ENCODE measurements at places on chromosomes 12 and 14.

- no peak for DNase-seq
Measured at GRCh38 chr12:69120354-69120753, 119.0 kb upstream of the CPSF6 start.

- DNase-seq, result peak; percentile 89
Measured at GRCh38 chr12:121391619-121392324, 8.1 kb upstream of the RNF34 start.

- DNase-seq, result no peak
Measured at GRCh38 chr14:101010835-101011234, 107.3 kb upstream of the RTL1 start.

DNA sequence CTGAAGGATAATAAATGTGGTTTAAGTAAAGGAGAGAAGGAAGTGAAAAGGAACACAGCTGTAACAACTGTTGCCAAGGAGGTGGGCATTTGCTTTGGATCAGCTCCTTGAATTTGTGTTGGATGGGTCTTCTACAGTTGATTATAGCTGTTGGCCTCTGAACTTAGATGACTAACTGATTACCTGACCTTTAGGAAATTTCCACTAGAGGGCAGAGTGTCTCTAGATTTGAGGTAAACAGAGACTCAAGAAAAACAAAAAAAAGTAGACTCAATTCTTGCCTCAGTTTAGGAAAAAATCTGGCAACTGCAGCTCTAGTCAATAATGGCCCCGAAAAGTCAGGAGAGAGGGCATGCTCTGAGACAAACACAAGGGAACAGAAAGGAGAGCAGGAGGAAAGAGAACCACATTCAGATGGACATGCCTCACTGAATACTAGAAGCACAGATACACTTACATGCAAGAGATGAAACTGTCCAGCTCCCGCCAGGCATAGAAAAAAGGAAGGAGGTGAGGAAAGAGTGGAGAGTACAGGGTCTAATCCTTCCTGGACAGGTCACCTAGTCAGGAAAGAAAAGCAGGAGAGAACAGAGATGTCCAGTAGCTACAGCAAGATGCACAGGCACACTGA is 20.6 kb downstream of the COX14 start:
- DNase-seq, result peak; percentile 69

DNA sequence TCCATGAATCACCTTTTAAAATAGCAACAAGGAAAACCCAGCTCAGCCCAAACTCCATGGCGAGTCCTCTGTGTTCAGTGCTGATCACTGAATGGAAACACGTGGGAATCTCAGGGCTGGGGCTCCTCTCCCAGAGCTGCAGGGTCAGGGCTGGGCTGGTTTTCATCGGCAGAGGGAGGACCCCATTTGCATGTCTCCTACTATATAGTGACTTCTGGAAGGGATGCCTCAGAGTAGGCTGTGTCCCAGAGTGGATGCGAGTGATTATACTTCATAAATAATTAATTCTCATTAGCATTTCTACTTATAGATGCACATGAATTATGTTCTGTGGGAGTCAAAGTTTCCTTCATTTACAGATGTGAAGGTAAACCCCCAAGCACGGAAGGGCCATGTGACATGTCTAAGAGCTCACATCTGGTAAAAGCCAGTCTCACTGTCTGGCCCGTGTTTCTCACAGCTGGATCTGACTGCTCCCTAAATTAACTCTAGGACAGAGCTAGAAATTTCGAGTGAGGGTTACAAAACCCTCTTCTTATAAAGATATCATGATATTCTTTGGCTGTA is 685.0 kb downstream of the TMEM121 start:
- no peak for DNase-seq

GRCh38 chr14:51638071-51638944 is 13.4 kb upstream of the FRMD6 start:
- DNase-seq, result peak; percentile 94

DNA sequence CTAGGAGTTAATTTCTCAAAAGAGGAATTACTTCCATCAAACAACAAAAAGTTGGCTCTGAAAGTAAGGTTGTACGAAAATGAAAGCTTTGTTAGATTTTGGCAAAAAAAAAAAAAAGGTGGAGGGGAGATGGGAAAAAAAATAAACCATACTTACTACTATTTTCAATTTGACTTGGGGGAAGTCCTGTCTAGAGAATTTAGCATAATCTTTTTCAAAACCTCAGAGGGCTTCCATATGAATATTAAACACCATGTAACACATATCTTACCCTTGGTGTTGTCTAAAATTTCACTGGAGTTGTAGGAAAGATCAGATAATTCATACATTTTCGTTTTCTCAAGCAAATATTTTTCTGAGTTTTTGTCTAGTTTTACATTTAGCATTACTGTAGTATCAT is 17.5 kb downstream of the GRIP1 start:
- DNase-seq, result no peak

GRCh38 chr12:104643093-104643818 is 186.5 kb downstream of the CHST11 start:
- no peak for DNase-seq

DNA sequence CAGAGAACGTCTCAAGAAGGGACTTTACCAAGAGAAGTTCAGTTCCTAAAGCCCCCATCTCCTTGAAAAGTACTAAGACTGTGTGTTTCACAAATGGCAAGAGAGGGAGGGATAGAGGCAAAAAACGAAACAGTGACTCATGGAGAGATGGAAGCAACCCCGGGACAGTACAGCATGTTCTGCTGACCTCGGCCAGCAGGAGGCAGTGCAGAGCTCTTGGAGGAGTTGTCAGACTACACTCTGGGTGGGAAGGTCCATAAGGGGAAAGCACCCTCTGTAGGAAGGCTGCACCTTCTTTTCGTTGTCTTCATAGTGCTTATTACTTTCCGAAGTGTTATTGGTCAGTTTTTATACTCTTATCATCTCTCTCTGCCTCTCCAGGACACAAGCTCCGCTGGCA is 525.2 kb upstream of the CCDC196 start:
- peak; percentile 35 for DNase-seq

DNA sequence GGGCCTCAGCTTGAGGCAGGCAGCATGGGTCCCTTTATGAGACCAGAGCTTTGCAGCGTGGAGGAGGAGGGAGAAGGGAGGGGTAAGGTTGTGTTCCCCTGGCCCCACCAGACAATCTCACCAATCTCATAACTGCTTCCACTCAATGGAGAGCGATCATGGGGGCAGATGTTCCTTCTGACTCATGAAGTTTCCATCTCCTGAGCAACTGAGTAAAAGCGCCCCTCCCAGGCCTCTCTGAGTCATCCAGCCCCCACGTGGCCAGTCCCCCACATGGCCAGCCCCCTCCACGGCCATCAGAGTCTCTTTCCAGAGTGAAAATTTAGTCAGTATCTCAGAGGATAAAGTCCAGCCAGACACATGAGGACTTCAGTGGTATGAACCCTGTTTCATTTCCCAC is 39.2 kb upstream of the PLXNC1 start:
- peak; percentile 38 for DNase-seq

GRCh38 chr14:106786697-106787096 is 1260.3 kb downstream of the TMEM121 start:
- DNase-seq, result no peak

GRCh38 chr12:52977170-52977569 is 28.3 kb downstream of the KRT18 start:
- DNase-seq, result no peak

- DNase-seq, result no peak
Measured at GRCh38 chr14:68015356-68016254, 196.0 kb downstream of the RAD51B start.

DNA sequence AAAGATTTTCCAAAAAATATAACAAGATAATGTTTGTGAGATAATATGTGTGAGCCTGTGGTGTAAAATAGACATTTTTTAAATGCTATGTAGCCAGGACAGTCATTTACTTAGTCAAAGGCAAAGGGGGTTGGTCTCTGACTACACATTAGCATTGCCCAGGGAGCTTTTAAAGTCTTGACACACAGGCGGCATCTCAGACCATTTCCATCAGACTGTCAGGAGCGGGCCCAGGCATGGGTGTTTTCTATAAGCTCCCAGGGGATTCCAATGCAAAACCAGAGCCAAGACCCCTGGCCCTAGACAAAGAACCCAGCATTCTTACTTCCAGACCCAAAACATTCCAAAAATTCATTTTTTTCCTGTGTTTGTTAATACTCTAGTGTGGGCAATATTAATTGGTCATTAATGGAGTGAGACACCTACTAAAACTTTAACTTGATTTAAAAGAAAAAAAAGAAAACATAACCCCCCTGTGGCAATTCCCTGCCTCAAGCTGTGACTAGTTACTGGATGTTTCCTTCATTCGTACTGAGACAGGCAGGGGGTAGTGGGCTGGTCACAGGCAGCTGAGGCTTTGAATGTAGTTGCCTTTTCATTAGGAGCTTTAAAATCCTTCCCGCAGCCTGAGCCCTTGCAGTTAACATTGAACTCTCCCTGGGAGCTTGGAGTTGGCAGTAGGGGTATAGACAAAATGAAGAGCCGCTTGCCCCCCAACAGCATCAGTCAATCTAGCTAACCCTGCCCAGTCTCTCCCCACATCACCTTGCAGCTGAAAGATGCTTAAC is 103.7 kb downstream of the CMKLR1 start:
- no peak for DNase-seq

GRCh38 chr12:119603767-119604166 is 10.2 kb downstream of the TMEM233 start:
- no peak for DNase-seq

DNA sequence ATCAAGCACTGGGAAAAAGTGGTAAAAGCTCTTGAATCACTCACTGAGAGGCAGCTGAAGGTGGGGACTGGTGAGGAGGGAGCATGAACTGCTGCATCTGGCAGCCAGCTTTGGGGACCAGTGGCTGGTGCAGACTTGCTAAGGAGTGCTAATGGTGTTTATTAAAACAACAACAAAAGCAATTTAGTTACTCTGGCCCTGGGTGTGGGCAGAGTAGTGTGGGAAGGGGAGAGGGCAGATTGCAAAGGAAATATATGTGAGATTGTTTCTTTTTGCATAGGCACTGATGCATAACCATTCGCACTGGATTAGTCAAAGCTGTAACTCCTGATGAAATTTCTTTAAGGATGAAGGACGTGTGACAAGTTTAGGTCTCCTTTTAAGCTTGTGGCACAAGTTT is 8.1 kb downstream of the TXNRD1 start:
- DNase-seq, result peak; percentile 10

GRCh38 chr12:90366286-90366685 is 588.7 kb downstream of the CCER1 start:
- DNase-seq, result peak; percentile 74

DNA sequence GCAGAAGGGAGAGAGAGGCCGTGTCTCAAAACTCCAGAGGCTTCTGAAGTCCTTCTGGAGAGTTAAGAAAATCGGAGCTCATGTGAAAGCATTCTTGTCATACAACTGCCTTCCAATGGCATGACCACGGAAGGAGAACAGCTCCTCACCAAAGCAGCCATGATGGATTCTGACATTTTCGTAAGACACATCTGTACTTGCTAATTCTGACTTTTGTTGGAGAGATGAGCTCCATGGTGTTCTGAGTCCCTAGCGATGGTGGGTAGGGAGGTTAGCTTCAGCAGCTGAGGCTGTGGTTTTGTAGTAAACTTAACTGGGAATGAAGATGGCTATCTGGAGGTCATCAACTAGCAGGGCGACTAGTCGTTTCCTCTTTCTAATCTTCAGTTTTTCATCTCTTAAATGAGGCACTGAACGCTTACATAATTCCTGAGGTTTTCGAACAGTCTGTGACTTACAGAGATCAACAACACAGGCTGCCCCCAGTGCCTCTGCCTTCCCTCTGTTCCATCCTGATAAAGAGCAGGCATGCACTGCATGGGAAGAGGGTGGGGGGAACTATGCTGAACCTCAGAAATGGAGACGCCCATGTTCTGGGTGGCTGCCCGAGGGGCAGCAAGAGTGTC is 28.6 kb upstream of the DICER1 start:
- no peak for DNase-seq

GRCh38 chr14:36520601-36521525 is 831 bp upstream of the NKX2-1 start:
- peak; percentile 14 for DNase-seq

- DNase-seq, result peak; percentile 40
Measured at GRCh38 chr14:75230140-75230792, 48.4 kb upstream of the FOS start.

GRCh38 chr14:58731465-58732293 is 93.9 kb downstream of the DACT1 start:
- DNase-seq, result peak; percentile 99

DNA sequence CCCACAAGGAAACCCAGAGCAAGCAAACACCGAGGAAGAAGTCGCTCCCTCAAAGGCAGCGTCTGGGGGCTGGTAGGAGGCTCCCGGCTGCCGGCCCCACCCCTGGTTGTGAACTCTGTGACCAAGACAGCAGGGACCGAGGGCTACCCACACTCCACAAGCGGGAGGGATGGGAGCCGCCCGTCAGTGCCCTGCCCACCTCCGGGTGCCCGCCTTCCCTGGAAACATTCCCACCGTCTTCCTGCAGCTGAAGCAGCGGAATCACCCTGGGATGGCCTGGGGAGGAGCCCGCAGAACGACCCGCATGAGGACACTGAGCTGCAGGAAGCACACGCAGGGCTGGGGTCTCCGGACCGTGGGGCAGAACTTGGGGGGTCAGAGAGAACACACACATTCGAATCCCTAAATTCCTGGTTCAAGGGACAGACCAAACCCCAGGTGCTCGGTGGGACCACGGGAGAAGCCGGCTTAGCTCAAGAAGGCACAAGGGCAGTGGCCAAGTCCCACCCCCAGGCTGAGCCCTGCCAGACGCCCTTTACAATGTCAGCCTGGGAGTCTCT is 33.5 kb upstream of the C14orf180 start:
- no peak for DNase-seq

DNA sequence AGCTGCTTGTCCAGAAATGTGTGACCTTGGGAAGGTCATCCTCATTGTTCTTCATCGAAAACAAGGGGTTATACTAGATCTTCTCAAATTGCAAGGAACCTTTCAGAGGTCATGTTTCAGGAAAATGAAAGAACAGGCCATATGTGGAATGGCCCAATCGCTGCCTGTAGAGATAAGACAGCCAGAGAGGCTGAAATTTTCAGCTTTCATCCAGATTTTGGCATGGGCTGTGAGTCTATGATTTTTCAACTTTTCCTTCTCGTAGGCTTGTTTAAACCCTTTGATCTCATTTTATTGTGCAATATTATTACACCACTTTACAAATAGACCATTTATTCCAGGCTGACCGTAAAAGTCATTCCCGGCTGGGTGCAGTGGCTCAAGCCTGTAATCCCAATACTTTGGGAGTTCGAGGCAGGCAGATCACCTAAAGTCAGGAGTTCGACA is 17.1 kb upstream of the ATXN2 start:
- peak; percentile 37 for DNase-seq

DNA sequence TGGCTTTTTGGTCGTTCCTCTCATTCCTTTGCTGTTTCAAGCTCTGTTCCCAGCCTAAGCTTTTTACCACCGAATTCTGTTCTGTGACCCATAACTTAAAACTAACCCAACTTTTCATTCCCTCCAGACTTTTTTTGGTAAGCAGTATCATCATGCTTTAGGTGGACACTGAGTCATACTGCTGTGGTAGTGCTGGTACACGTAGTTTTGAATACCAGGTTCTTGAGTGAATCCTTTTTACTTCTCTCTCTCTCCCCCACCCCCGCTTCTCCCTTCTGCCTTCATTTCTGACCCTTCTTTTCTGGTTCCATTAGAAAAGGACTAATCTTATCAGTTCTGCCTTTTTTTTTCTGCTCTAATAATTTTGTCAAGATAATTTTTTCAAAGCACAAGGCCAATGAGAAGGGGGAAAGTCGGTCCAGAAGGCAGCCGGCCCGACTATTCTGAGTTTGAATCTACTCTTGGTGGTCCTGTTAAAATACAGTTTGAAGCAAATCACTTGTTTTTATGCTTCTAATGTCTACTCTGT is 2.3 kb upstream of the MDM2 start:
- DNase-seq, result peak; percentile 50

Measured in AG10803 (cell line).